Suppressor macrophage treated with lipopolysaccharide for 4 hours (primary cell): ENCODE measurements at places on chromosomes 12 and 14.

GRCh38 chr12:2963154-2963759 is 4.1 kb downstream of the TEAD4 start:
- DNase-seq, result no peak

DNA sequence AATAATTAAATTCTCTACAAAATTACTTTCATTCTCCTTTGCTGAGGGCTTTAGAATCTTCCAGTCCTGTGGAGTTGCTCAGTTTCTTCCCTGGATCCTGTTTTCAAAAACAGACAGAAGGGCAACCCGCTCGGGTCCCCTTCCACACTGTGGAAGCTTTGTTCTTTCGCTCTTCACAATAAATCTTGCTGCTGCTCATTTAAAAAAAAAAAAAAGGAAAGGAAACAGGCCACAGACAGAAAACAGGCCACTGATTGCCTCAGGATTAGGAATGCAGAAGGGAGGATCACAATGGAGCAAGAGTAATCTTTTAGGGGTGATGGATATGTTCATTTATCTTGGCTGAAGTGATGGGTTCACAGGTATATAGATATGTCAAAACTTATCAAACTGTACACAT is 29.5 kb upstream of the HIGD1C start:
- DNase-seq, result peak; percentile 24

DNA sequence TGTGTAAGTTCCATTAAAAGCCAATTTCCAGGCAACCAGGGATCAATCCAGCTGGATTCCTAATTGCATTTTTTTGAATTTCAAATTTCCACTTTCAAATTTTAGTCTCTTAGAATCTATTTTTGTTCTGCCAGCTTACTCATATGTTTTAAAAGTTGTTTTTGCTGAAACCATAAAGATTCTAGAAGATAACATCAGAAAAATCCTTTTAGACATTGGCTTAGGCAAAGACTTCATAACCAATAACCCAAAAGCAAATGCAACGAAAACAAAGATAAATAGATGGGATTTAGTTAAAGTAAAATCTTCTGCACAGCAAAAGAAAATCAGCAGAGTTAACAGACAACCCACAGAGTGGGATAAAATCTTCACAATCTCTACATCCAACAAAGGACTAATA is 253.3 kb downstream of the AEBP2 start:
- DNase-seq, result no peak

DNA sequence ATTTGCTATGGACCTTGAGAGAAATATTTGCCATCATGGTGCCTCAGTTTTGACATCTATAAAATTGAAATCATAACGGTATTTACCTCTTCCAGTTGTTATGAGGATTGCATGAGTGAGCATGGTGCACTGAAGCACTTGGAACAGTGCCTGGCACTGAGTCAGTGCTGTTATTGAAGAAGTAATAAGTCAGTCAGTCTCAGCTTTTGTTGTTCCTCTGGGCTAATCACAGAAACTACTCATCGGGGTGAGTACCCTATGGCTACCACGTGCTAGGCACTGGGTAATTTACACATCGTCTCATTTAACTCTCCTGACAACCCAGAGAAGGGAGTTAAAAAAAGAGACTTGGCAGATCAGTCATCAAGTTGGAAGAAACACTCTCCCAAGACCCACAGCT is 159.5 kb upstream of the NRXN3 start:
- peak; percentile 15 for DNase-seq
